ENCODE measurements at places on chromosomes 11 and 22. TPM values are rescaled to one million over a fixed set of nuclear protein-coding genes. Genes with fewer than 3 reads are reported as not detected.

DNA sequence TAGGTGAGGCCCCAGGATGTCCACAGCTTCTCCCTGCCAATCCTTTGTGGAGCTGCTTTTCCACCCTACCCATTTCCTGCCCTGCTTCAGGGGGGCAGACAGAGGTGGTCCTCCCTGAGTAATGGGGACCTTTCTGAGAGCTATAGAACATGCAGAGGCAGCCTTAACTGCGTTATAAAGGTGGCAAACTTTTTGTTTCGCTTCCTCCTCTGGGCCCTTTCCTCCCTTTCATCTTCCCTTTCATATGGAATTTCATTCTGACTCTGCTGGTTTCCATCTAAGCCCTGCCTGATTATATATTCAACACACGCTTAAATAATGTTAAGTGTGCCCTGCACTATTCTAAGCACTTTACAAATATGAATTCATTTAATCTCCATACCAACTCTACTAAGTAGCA, 169.3 kb upstream of the E2F8 start:
- DNase-seq: no peak

Gene UNC93B1
- total RNA-seq: 107 TPM

DNA sequence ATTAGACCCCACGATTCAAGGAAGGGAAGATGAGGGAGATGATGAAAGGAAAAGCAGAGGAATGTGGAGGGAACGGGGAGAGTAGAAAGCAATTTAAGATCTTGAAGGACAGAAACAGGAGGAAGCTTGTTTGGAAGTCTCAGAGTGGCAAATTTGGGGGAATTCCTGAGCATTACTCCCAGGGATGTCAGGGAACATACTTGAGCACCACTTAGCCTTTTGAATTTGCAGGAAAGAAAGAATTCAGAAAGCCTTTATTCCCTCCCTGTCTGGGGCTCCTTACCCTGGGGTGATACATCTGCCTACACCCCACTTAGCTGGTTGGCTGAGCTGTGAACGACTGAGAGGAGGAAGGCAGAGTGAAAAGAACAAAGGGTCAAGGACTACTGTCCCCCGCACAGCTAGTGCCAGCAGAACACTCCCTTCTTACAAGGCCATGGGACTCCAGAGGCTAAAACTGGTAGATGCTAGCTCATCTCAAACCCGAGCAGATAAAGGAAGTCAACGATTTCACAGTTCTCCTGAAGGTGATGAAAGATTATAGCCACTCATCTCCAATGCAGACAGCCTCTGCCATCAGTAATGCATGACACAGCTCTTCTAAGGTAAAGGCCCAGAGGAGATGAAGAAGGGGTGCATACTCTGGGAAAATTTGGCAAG, 84.0 kb upstream of the AKIP1 start:
- DNase-seq: no peak

DNA sequence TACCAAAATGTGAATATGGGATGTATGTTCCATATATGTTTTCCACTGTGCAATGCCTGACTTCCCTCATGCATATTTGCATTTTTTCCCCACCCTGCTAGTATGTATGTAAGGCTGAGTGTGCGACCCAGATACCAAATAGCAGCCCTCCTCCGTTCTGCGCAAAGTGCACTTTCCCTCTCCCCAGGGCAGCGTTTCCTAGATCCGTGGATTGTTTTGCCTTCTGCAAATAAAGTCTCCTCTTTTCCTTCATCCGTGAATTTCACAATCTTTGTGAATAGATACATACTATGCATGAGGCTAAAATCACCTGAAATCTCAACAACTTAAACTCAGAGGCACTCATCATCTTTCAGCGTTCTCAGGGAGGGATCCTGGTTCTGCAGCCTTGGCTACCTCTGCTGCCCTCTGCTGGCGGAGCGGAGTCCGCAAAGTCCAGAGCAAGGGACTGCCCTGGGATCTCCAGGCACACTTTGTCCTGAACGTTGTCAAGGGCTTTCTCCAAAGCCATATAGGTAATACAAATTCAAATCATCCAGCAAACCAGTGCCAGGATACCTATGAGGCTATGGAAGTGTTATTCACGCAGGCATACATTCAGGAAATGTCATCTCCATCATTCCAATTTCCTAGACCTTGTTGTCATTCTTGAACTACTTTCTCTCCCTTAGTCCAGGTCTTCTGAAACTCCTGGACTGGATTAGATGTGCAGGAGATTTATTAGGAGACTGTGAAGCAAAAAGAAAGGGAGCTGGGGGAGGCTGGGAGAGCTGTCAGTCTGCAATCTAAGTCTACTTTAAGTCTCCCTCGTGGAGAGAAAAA, 53.1 kb downstream of the CNTF start:
- peak; percentile 76 for DNase-seq

DNA sequence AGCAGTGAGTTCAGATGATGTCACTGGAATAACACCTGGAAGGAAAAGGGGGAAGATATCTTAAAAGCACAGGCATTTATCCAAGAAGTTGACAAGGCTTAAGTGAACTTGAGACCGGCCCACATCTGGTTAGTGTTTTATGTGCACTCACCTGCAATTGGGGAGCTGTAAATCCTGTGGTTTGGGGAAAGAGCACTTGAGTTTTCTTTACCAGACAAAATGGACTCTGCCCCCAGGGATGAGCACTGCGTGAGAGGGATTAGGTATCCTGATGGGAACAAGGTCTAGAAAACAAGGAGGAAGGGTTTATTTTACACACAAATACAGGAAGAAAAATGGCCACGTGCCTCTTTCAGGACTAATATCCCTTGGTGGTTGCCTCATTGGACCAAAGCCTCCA, 15.2 kb downstream of the E2F8 start:
- no peak for DNase-seq

- peak; percentile 81 for DNase-seq
These were observed 20.6 kb upstream of the PLEKHB1 start for GRCh38 chr11:73625696-73626318.

GRCh38 chr22:26322179-26322905, 106.7 kb upstream of the ASPHD2 start:
- DNase-seq: no peak

GRCh38 chr11:15212876-15213275, 98.2 kb downstream of the INSC start:
- no peak for DNase-seq

DNA sequence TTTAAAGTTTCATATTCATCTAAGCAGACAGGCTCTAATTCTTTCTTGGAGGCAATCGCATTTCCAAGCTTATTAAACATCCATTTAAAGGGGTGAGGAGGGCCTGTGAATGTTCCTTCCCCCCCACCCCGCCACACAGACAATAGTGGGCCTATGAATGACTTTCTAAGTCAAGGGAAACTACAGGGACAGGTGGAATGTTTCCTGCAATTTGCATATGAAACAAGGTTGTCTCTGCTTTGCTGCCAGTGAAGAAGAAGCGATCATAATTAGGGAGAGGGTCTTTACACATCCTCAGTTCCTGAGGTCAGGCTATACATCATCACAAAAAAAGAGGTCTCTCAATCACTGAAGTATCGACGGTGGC, 127.9 kb upstream of the OPCML start:
- DNase-seq: no peak

DNA sequence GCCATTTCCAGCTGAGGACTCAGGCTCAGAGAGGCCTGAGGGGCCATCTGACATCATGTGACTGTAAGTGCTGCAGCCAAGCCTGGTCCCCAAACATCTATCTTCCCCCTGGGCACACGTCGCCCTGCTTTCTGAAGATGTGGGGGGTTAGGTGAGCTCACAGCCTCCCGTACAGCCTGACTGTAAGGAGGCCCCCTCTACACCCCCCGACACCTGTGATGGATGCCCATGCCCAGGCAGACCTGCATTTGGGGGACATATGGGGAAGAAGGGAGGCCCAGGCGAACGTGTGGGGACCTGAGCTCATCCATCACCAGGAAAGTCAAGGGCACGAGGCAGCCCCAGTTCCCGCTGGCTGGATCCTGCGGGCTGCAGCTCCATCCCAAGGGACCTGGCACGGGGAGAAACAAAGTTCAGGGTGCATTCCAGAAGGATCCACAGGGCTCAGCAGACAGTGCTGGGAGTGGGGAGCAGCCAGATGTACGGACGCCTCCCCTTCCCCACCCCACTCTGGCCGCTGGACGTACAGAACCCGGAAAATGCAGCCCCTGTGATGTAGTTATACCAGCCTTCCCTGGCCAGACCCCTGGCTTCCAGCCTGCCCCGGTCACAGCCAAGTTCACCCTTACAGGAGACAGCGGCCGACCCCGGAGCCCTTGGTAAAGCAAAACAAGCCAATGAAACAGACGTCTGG, 1431.4 kb downstream of the BRD1 start:
- DNase-seq: no peak

Gene MCM5
- total RNA-seq: 25.4 TPM

DNA sequence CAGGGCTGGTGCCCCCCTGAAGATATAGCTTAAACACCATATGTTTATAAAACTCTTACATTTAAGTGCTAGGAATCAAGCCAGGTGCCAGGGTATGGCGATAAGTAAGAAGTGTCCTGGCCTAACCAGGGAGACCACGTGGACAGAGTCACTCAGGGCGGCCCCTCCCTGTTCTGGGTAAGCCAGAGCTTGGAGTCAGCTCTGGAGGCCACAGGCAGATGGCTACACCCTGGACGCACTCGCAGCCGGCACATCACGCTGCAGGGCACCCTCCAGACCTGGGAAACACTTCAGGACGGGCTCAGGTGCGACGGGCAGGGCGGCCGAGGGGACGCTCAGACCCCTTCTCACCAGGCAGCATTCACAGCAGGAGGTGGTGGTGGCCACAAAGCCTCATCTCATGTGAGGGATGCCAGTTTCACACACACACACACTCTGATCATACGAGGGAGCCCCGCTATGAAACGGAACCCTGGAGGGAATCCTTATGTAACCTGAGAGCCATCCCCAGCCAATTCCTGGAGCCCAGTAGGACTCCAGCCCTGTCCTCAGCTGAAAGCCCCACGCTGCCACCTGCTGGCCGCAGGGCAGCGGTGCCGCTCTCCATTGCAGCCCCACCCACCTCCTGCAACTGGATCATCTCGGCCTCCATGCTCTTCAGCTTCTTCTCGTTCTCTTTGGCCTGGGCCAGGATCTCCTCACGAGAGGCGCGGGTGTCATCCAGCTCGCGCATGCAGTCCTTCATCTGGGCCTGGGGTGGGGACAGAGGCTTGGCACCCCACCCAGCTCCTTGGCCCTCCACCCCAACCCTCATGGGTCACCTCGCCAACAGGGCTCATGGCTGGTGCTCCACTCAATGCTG, 33.4 kb downstream of the APOL1 start:
- DNase-seq: peak; percentile 69

GRCh38 chr11:78039919-78040671, 17.0 kb upstream of the KCTD14 start:
- peak; percentile 72 for DNase-seq

DNA sequence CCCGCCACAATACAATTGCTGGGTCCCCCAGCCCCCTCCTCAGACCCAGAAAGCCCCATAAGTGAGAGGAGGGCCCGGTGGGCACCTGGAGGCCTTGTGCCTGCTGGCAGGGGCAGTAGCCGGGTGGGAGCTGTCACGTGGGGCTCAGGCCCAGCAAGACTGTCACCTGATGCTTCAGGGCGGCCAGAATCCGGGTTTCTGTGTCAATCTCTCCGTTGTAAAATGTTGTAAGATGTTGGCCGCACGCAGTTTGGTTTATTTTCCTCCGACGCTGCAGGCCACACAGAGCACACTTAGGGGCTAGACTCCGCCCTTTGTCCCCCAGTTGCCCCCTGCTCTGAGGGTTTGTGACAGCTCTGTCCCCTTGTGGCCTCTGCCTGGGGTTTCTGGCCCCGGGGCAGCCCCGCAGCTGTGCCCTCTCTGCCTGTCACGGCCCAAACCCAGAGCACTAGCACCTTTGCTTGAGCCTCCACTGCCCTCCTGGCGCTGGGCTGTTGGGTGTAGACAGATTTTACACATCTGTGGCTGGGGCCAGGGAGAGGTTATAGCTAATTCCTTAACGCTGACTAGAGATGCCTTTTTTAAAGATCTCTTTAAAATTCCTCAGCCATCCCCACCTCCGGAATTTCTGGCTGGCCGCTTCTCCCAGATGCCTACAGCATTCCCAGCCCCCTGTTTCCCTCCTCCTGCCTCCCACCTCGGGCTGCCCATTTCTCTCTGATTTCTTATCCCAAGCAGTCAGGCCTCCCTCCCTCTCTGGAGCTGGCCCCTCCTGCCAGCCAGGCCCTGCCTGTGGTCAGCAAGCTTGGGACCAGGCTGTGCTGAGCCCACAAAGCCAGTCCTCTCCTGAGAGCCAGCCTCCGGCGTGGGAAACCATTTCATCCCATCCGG, 3.2 kb upstream of the PRR5 start:
- DNase-seq: no peak

Gene MMP12
- 1.7 TPM for total RNA-seq

- DNase-seq: no peak
These were observed 813.3 kb downstream of the OPCML start for GRCh38 chr11:132718711-132719671.

DNA sequence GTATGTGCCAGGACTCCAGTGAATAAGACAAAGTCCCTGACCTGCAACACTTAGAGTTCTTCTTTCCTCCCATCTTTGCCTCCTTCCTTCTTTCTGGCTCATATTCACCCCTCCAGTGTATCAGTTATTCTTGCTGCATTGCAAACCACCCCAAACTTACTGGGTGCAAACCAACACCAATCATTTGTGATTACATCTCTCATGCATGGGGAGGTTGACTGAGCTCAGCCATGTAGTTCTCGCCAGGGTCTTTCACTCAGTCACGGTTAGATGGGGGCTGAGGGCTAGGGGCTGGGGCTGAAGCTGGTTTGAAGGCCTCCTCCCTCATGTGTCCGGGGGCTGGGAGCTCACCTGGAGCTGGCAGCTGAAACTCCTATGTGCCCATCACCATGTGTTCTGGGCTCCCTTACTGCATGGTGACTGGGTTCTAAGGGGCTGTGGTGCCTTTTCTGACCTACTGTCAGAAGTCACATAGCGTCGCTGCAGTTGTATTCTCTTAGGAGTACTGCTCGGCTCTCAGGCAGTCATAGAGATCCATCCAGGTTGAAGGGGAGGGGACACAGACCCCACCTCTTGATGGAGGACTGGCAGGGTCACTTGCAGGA, 35.0 kb upstream of the CACNG2 start:
- DNase-seq: no peak

GRCh38 chr11:93493252-93493897, 49.8 kb downstream of the SMCO4 start:
- DNase-seq: peak; percentile 55

DNA sequence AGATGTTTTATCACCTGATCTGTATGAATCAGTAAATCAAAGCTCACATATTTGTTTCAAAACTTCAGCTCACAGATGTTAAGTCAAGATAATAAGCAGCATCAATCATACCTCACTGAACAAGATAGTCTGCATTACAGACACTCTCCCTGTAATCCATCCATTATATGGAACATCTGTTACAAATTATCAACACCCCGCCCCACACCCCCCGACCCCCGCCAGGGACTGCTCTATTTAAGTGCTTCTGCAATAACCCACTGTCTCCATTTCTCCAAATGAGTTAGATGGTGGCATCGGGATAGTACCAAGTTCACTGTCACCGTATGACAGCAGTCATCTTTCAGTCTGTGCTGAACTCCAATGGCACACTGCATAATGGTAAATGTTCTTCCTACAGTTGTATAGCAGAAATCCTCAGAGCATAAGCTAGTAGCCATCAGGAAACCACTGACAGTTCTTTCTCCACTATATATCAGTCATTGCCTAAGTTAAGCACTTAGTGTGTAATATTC, 447.0 kb upstream of the ARHGAP42 start:
- DNase-seq: no peak

All from mucosa of gallbladder (tissue), 1 donor.